ENCODE measurements at places on chromosomes 2 and 18.
A peak's percentile ranks its signal among the peaks of the same experiment; 100 is the strongest.

DNA sequence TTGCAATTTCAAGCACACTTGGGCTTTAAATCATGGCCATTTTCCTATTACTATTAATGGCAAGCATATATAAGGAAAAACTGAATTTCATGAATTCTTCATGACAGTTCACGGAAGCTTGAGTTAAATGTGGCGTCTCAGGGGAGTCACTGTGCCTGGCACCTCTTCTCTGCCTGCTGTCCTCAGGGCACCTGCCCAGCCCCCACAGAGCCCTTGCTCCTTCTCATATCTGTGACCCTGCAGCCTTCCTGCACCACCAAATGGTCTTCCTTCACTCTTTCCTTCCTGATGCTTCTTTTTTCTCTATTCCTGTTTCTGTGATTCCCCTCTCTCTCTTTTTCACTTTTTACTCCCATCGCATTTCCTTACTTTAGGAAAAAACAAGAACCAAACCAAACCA, 35.4 kb downstream of the LAMA3 start:
- DNase-seq: no peak

DNA sequence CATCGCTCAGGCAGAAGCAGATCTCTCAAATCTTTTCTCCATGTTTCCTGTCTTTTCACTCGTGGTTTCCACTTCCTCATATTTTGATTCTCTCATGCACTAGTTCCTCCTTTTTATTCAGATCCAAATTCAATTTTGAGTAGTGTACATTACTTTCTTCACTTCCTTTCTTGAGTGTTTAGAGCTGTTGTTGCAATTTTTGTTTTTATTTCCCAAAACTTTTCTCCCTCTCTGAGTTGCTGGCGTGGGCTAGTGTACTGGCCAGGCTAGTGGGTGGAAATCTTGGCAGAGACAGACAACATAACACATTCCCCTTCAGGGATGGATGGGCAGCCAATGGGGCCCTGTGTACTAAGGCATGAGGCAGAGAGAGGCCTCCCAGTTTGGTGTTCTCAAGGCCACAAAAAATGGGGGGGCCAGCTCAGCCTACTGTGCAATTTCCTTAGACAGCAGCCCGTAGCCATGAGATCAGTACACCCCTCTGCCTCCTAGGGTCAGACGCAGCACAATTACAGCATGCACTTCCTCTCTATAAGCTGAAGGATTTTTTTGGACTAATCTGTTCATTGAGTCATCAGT, 145.1 kb upstream of the PID1 start:
- DNase-seq: peak; percentile 50

- DNase-seq: no peak
Observed at GRCh38 chr2:98891591-98891990, 44.4 kb downstream of the CRACDL start.

- DNase-seq: no peak
Observed at GRCh38 chr18:8673256-8674209, 31.8 kb upstream of the MTCL1 start.

GRCh38 chr2:71505086-71505769, 51.9 kb downstream of the DYSF start:
- no peak for DNase-seq

- DNase-seq: no peak
Observed at GRCh38 chr2:152106464-152106863, 7.6 kb upstream of the CACNB4 start.

GRCh38 chr2:100721693-100722092, 98.2 kb upstream of the NPAS2 start:
- no peak for DNase-seq

DNA sequence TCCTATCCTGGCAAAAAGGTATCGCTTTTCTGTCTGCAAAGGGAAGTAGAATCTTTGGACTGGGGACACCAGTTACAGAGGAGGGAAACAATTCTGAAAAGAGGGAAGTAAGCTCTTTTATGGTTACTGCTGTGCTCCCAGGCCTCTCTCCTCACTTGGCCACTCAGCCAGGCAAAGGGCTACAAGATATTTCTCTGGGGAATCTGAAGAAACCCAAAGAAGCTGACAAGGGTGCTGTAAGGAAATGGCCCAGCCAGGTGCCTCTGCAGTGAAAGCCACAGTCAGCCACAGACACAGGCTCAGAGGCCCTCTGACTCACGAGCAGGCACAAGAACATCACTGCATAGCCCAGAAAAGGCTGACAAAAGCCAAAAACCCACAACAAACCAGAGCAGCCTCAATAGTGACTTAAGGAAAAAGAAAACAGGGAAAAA, 5.8 kb downstream of the HDLBP start:
- DNase-seq: no peak

GRCh38 chr2:241632478-241633325, 4.3 kb downstream of the THAP4 start:
- no peak for DNase-seq

- DNase-seq: no peak
Observed at GRCh38 chr18:77872166-77872565, 622.5 kb downstream of the GALR1 start.

DNA sequence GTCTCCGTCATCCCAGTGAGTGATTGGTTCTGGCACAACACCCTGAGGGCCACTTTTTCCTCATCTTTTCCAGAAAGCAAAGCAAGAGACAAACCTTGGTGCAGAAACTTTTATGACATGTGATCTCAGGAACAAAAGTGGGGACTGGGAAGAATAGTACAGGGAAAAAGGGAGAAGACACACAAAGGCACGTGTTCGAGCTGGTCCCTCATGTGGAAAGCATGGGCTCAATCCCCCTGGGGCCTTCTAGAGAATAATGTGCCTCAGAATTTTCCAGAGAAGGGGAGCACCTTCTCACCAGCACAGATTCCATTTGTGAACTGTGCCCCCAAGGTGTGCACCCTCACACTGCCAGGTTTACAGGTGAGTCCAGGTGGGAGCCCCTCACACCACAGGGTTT, 312.6 kb downstream of the FBXO15 start:
- DNase-seq: no peak

DNA sequence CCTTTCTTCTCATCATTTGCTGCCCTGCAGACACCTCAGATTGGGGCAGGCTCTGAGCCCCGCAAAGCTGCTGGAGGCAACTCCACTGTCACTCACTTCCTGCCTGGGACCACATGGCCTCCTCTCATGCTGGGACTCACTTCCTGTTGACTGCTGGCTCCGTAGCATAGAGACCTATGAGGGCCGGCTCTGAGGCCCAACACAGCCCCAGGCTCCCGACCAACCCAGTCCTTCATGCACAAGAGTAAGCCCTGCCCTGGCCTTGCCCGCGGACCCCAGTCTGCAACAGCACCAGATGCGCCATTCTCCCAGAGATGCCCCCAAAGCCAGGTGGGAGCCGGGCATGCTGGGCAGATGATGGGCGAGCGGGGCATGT, 55.7 kb downstream of the DNMT3A start:
- DNase-seq: no peak

DNA sequence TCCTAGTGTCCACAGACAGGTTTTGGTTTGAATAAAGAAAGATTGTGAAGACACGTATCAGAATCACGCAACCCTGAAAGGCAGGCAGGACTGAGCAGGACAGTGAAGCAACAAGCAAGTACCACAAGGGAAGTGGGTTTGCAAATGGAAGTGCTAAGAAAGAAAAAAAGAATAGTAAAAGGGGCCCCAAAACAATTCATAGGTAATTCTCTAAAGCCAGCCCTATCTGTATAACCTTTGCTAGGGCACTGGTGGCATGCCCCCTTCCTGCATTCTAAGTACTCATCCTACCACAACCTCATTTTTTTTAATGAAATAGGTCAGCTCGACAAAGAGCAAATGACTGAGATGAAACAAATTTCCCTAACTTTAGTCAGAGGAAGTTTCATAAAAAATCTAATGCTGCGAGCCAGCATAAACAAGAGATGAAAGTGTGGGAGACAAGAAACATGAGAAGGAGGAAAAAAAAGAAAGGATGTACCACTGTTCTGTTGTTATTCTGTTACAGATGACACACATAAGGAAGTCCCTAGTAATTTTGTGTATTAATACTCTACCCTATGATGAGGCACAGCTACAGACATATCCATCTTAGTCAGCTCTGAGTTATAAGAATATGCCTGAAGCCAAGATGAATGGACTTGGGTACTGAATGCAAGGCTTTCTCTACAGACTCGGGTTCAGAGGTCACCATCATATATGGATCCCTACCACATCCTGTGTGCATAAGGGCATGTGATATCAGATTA, 32.2 kb downstream of the IKZF2 start:
- DNase-seq: no peak

DNA sequence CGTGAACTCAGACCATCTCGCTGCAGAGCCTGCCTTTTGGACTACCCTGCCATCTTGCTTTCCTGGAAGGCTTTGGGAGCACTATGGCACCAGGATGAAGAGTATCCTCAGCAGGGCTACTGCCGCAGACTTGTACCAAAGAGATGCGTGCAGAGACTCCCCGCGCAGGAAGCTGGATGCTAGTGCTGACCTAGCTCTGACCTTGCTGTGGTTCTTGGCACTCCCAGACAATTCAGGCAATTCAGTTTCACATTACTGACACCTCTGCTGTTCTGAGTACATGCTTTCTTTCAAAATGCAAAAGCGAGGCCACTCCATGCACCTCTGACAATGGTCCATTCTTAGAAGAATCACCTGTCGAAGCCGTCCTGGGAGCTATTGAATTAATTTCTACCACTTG, 251.5 kb upstream of the MEX3C start:
- no peak for DNase-seq

GRCh38 chr2:28956415-28956826, 24.7 kb upstream of the TOGARAM2 start:
- peak; percentile 9 for DNase-seq

GRCh38 chr2:157185476-157186227, 71.9 kb upstream of the GALNT5 start:
- DNase-seq: no peak

DNA sequence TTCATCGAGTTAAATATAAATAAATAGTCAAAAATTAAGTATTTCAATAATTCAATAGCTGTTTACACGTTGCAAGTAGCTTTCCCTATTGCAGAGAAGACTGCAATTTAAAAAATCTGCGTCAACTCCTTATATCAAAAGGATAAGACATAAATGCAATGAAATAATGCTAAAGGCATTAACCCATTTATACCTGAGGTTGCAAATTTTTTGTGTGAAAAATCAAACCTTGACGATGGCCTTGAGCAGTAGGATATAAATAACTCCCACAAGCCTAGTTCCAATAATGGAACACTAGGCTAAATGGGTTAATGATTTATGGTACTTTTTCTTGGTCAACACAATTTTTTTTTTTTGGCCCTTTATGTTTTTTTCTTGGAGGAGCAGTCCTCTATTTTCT, 76.4 kb upstream of the CDKL4 start:
- DNase-seq: no peak

- DNase-seq: no peak
Observed at GRCh38 chr2:119242276-119243119, 18.9 kb downstream of the STEAP3 start.

DNA sequence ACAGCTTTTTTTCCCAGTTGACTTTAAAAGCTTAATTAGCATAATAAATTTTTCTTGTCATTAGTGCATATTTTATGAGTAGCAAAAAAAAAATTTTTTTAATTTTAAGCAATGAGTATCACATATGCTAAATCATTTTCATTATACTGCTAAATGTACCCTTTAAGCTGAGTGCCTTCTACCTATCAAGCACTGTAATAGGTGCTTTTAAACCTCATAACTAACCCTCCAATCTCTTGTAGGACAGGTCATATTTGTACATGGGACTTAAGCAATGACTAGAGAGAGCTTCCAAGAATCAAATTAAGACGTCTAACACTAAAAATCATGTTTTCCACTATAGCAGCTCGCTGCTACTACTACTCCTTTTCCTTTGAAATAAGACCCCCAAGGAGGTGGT, 7.4 kb downstream of the XPO1 start:
- no peak for DNase-seq

DNA sequence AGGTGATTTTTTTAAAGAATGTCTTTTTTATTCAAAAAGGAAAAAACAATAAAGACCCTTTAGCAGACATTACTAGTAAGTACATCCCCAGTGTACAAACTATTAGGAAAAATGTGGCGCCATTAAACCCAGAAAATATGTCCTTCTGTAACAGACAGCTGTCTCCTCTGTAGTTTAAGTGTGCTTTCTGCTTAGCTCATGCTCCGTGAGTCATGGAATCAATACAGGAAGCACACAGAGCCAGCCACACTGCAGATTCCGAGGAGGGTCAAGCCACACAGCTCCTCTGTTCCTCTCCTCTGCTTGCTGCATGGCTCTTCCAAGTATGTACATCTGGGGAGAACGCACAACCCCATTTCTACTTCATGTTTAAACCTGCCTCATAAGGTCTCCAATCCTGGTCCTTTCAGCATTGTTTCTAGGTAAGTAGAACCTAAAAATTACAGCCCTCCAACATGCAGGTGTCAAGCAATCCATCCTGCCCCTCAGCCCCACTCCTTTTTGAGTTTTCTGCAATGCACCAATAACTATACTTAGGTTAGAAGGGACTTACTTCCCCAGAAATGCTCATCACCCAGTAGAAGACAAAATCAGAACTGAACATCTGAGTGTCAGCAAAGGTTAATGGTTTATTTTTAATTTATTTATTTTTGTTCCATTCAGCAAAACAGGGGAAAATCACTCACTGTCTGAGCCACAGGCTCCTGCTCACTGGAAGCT, 37.5 kb downstream of the ACVR1 start:
- no peak for DNase-seq

GRCh38 chr18:48785091-48785614, 165.6 kb downstream of the SMAD7 start:
- no peak for DNase-seq

DNA sequence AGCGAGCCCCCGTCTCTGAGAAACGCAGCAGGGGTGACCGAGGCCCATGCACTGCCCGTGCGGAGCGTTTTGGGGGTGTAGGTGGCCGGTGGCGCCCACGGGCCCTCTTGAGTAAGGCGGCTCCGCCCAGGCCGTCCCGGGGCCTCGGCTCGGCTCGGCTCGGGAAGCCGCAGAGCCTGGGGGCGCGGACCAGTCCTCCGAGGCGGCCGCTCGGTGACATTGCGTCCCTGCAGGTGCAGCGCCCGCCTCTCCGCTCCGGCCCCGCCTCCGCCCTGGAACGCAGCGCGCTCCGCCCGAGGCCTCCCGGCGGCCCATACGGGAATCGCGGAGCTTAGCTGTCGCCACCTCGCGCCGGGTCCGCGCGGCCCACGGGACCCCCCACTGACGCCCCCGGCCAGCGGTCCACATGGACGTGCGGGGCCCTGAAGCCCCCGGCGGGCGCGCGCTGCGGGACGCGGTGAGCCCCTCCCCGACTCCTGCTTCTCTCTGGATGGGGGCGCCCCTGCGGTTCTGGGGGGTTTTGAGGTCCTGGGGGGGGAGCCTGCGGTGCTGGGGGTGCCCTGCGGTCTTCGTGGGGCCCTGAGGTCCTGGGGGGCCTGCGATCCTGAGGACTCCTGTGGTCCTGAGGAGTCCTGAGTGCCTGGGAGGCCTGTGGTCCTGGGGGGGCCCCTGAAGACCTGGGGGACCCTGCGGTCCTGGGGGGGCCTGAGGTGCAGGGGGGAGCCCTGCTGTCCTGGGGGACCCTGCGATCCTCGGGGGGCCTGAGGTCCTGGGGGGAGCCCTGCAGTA, at the start of gene HSBP1L1:
TSS of gene HSBP1L1 (plus strand) at position 314 of the 789 bp plus-strand sequence. CDS start at position 407, 93 bp downstream.
- DNase-seq: peak; percentile 29

Measured in midbrain (tissue), 1 donor.